Breast epithelium (tissue), 4 donors: ENCODE measurements at places on chromosomes 7 and 10. TPM values are rescaled to one million over a fixed set of nuclear protein-coding genes. Genes with fewer than 3 reads are reported as not detected.

Gene TMEM236
- total RNA-seq: 2.9 TPM

Gene IFIT1B
- total RNA-seq: not detected

Gene CLRN3
- 0.98 TPM for total RNA-seq

Gene SDHAF3
- 4.3 TPM for total RNA-seq

Gene TAS2R41
- 1.3 TPM for total RNA-seq

Gene TMEM229A
- not detected for total RNA-seq

Gene TUBAL3
- 1.9 TPM for total RNA-seq

Gene FBXO24
- 0.98 TPM for total RNA-seq

Gene GPNMB
- 335 TPM for total RNA-seq

Gene HACD1
- total RNA-seq: 13.1 TPM

Gene OR13A1
- 0.33 TPM for total RNA-seq

Gene FAM170B
- total RNA-seq: not detected

Gene MBL2
- total RNA-seq: not detected

Gene UPK3BL2
- 5.1 TPM for total RNA-seq

Gene TAF3
- 9.7 TPM for total RNA-seq

Gene AKR1B15
- total RNA-seq: 3.5 TPM
